ENCODE measurements at places on chromosomes 13 and 19.

DNA sequence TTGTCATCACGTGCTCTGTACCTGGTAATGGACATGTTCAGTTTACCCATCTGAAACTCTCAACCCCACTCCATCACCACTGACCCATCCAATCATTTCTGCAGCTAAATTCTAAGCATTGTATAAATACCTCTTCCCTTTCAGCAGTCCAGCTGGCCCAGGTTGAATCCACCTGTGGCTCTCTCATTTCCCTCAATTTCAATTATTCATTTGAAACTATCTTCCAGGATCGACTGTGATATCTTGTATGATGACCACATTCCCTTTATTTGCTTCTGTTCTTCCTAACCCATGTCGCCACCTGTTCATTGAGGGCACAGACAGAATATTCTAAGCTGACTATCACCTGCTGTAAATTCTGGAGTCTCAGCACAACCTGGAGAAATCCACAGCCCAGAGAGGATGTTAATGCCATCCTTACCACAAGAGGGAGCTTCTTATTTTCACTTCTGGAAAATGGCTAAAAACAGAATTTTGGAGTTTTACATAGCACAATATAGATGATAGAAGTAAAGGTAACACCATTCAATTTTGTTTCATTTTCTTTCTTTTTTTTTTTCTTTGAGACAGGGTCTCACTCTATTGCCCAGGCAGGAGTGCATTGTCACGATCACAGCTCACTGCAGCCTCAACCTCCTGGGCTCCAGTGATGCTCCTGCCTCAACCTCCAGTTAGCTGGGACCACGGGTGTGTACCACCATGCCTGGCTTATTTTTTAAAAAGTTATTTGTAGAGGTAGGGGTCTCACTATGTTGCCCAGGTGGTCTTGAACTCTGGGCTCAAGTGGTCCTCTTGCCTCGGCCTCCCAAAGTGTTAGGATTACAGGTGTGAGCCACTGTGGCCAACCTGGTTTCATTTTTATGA, 38.6 kb downstream of the ZNF823 start:
- no peak for DNase-seq

- no peak for DNase-seq
Observed at GRCh38 chr13:30004204-30004603, 153.8 kb upstream of the UBL3 start.

DNA sequence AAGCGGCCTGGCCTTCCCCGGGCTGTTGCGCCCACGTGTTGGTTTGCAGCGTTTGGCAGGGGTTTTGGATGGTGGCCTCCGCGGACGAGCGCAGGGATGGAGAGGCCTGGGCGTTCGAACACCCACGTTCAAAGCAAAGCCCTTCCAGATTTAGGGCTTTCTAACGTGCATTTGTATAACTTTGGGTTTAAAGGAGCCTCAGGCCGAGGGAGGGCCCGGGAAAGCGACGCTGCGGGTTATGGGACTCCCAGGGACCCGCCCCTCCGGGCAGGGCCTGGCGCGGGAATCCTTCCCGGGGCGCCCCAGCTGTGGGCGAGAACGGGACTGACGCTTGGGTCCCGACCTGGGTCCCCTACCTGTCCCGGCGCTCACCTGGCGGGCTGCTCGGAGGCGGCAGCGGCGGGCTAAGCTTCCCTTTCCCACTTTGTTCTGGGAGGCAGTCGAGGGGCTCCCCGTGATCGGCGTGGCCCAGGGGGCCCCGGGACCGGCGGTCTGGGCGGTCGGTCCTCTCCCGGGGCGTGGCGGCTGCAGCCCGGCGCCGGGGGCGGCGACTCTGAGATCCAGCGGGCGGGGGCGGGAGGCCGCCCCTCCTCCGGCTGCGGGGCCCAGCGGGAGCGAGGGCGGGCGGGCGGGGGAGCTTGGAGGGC, at the start of gene FBXO17:
FBXO17 (minus strand) TSS at position 529 of the 647 bp plus-strand sequence. CDS start 25,423 bp downstream, outside the sequence.
- no peak for DNase-seq

GRCh38 chr13:36382030-36382429, 35.8 kb upstream of the SPART start:
- no peak for DNase-seq

GRCh38 chr19:4829001-4829712, 2.4 kb downstream of the TICAM1 start:
- DNase-seq = no peak

DNA sequence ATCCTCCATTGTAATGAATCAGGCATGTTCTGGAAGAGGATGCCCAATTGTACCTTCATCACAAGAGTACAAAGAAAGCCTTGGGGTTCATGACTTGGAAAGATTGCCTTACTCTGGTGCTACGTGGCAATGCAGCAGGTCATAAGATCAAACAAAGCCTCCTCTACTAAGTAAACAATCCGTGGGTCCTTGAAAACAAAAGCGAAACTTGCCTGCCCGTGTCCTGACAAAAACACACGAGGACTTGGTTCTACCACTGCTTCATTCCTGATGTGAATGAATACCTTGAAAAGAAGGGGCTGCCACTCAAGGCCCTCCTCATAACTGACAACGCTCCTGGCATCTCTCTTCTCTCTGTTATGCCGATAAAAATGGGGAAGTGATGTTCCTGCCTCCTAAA, 18.9 kb downstream of the ZNF563 start:
- DNase-seq = no peak

- no peak for DNase-seq
Observed at GRCh38 chr13:34410678-34411077, 531.4 kb upstream of the NBEA start.

DNA sequence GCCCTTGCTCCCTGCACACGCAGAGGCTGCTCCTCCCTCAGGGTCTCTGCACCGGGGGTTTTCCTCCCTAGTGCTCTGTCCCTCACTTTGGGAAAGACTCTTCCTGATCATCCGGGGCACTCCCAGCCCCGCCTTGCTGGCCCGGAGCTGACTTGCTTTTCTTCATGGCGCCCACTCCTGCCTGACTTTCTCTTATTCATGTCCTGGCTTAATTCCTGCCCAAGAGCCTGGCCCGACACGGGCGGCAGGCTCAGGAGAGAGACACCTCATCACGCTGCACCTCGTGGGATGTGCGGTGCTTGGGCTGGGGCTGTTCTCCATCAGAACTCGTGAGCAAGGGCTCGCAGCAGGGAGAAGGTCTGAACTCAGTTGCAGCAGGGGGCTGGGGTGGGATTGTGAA, 11.8 kb upstream of the PLA2G4C start:
- DNase-seq = no peak

GRCh38 chr13:75334634-75335447, 147.1 kb downstream of the TBC1D4 start:
- no peak for DNase-seq

DNA sequence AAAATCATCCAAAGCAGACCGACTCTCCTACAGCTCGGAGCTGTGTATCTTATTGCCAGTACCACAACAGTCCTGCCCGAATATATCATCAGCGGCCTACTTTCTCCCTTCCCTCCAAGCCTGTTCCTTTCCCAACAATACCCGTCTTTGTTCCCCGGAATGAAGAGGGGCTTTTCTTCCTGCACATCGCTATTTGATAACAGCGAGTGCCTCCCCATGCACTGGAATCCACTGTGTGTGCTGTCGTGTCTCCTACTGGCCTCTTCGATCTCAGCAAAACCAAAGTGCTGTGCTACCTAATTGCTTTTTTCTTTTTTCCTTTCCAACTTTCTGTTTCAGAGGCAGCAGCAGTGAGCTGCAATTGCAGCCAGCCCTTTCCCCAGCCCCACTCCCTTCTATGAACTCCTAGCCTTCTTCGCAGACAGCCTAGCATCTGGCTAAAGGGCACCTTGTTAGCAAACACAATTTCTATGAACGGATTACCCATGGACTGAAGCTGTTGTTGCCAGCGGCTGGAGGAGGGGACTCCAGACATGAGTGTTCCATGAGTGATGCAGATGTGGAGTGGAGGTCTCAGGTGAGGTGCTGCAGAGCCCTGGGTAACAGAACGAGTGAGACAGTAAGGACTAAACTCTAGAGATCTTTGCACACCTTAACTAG, 43.4 kb downstream of the EFNB2 start:
- no peak for DNase-seq

DNA sequence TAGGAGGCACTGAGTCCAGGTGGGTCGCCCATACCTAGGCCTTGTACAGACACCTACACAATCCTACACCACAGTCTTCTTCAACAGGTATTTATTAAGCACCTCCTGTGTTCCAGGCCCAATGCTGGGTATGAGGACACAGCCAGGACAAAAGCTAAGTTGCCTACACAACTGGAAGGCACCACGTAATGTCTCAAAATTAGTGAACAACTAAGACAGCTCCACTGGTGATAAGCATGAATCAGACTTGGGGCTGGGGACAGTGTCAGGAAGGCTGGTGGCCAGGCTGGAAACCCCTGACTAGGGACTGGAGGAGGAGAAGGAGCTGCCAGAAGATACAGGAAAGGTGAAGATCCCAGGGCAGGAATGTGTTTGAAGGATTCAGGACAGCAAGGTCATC, 2.4 kb downstream of the SMIM24 start:
- no peak for DNase-seq

Data from AG09309 (cell line).